ENCODE measurements at places on chromosomes 11 and 22.

- DNase-seq: no peak
Observed at GRCh38 chr11:117980720-117981119, 5.5 kb upstream of the IL10RA start.

GRCh38 chr11:69131121-69131566 lies 24.6 kb upstream of the SMIM38 start:
- no peak for DNase-seq

DNA sequence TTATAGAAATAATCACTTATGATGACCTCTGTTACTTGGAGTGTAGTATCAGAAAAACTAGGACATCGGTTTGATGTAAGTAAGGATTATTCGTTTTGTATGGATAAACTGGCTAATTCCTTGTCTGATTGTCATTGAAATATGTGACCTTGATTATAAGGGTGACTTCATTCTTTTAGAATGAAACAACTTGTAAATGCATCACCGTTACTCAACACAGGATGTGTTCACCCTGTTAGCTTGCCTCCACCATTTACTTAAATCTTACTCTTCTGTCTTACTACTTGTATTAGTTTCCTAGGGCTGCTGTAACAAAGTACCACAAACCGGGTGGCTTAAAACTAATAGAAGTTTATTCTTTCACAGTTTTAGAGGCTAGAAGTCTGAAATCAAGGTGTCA lies 7.9 kb downstream of the SFI1 start:
- DNase-seq: no peak

DNA sequence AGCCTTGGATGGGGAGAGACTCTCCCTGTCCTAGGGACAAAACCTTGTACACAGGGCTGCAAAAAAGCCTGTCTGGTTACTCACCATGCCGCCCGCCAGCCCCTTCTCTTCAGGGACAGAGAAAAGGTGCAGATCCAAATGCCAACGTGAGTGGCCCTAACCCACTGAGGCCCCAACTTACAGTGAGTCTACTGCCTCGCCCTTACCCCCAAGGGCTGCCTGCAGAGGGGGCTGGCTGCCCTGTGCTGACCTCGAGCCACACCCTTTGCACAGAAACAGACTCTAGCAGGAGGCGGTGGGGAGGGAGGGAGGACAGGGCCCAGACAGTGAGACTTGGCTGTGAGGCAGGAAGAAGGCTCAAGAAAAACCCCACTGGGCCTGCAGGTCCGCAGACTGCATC lies 13.6 kb upstream of the CHST1 start:
- no peak for DNase-seq

DNA sequence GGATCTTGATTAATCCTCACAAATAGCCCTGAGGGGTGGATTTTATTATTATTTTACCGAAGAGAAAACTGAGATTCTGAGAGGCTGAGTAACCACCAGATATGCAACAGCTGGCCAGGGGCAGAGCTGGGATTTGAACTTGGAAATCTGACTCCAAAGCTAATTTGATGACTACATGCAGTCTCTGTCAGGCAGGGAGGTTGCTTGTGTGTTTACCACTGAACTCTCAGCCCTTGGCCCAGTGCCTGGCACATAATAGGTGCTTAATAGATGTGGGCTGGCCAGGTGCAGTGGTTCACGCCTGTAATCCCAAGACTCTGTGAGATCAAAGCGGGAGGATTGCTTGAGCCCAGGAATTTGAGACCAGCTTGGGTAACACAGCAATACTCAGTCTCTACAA lies 121.7 kb upstream of the CRYBB3 start:
- no peak for DNase-seq

DNA sequence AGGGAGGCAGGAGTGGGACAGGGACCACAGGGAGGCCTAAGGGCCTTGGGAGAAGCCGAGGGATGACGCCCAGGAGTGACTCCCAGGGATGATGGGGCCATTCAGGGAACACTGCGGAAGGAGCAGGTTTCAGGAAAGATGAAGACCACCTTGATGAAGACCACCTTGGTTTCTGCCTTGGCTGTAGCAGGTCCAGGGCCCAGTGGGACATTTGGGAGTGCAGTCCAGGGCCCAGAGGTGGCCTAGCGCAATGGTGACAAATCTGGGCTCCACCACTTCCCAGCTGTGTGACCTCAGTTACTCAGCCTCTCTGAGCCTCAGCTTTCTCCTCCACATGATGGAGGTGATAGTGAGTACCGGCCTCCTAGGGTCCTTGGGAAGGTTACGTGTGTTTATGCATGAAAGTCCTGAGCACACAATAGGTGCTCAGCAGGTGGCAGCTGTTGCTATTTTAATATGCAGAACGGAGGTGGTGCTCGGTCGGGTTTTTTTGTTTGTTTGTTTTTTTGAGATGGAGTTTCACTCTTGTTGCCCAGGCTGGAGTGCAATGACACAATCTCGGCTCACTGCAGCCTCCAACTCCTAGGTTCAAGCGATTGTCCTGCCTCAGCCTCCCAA lies 770 bp downstream of the TSGA10IP start:
- DNase-seq: no peak

GRCh38 chr11:10824888-10825287 lies 16.2 kb upstream of the EIF4G2 start:
- DNase-seq: no peak

DNA sequence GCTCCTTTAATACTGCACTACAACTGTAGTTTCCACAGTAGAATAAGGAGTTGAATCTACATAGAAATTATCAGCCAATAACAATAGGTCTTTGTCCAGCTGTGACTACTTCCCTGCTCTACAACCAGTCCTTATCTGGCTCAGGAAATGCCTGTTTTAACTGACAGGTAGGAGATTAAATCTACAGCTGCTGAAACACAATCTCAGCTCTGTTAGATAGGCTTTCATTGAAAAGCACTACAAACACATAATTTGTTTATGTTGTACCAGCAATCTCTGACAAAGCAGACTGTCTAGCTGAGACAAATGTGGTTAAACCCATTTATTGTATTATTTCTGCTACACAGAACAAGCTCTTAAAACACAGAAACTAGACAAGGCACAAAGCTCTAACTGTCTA lies 230.0 kb downstream of the SOX6 start:
- DNase-seq: no peak

GRCh38 chr11:78567209-78567608 lies 7.5 kb downstream of the NARS2 start:
- DNase-seq: no peak

DNA sequence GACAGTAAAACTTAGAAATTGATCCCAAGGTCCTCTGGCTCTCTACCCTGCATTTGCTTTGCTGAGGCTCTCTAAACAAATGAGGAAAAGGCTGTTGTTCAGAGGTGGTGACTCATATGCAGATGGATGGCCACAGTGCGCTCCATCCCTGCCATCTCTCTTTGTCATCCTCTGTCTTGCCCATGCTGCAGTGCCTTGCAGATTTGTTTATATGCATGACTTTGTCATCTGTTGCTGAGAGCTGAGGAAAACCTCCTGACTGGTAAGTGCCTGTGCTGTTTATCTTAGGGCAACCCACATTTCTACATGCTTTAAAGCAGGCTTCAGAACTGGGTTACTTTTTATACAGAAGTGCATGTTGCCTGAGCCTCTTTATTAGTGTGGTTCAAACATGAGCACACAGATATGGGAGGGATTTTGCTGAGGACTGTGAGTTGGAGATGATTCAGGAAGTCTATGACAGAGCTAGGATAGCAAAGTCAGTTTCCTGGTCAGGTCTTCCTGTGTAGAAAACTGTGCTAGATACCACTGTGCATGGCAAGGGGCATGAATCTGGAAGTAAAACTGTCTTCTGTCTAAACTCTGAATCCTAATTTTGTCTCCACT lies 57.4 kb downstream of the JAM3 start:
- DNase-seq: no peak

DNA sequence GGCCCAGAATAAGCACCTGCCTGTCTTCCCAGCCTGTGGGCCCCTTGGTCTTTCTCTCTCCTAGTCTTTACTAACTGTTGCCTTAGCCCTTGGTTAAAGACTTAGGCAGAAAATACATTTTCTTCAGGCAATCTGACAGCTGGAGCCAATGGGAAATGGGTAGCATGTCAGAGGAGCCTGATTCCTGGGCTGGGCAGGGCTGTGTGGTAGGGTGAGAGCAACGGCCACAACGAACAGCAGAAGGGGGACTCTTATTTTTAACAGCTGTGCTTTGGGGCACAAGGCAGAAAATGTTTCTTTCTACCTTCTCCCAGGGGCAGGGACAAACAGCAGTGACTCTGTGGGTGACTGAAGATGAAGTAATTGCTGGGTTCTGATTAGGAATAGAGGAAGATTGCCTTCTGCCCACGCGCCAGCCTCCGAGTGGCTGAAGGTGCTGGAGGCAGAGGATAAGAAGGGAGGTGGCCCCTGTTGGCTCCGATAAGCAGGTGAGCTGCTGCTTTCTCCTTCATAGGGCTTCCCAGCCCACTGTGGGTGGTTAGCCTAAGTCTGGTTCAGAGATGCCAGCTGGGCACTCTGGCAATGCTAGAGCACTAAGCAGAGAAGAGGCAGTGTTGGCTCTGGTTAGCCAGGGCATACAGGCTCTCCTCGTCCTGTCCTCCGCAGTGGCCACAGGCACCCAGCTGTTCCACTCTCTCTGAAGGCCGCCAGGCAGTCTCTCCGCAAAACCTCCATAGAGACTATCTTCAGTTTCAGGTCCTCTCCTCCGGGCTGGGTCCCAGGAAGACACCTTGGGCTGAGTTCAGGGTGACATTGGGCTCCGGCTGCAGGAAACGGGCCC lies 1.5 kb downstream of the YPEL4 start:
- no peak for DNase-seq

- DNase-seq: peak; percentile 8
Observed at GRCh38 chr11:2097356-2097997, 41.7 kb downstream of the IGF2 start.

DNA sequence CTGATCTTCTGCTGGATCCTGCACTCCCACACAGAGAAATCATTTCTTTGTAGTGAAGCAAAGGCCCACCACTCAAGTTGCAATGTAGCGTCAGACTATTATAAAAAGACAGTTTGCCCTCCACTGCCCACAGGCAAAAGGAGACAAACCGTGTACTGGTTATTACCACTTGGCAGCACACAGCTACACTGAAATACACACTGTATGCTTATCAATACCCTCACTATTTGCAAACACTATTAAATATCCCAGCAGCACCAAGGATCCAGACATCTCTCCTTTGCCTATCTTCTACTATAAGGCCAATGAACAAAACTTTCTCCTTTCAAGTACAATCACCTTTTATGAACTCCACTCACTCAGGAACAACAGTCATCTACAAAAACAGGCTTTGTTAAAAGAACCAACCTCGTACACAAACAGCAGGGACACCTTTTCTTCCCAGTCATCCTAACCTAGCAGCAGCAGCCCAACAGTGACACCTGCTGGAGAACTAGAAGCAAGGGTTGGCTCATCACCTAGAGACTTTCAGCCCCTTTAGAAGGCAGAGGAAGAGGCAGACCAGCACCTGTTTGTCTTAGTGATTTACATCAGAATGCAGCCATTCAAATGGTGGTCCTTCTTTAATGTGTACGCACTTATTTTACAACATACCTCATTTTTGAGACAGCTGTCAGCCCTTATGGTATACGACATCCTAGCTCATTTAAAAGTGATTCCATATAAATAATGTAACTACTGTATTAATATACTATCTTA lies 56.1 kb downstream of the AMBRA1 start:
- DNase-seq: peak; percentile 57

DNA sequence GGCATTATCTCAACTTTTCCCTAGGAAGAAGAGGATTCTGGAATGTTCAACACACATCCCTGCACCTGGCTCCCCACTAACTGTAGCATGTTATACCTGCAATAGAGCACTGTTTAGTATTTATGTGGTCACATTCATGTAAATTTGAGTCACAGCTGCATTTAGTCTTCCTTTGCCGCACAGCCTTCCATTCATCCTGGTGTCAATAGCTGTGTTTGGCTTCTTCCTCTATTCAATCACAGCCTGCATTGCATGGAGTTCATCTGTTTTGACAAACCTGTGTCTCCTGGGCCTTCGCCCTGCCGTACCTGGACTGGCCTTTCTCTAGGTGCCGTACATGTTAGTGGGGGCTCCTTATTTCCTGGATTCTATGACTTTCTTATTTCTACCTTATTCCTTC lies 4.1 kb upstream of the C22orf39 start:
- no peak for DNase-seq

GRCh38 chr22:25111579-25112517 lies 87.8 kb upstream of the CRYBB3 start:
- no peak for DNase-seq

DNA sequence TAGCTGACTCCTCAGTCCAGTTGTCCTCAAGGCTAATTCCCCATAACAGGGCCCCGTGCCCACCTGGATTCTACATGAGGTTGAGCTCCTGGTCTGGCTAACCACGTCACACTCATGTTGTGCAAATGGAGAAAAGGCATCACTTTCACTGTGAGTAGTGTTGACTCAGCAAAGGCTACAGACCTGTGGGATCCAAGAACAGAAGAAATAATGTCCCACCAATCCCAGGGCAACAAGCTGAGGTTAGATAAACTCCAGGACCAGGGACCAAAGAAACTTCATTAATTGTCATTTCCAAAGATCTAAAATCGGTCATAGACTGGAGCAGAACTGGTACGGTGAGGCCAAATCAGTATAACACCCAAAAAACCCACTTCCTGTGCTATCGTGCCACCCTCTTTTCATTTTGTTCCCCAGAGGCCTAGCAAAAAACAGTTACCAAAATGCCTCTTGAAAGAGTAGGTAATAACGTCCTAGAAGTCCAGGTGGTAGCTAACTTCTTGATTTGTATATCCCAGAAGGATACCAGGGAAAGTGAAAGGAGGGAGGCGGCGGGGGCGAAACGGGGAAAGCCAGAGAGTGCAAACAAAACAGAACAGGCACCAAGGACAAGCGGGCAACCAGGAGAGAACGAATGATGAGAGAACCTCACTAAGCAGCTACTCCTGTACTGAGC lies 1.4 kb downstream of the PCSK7 start:
- DNase-seq: peak; percentile 57

- no peak for DNase-seq
Observed at GRCh38 chr11:14125529-14125928, 163.0 kb downstream of the SPON1 start.

GRCh38 chr22:50339945-50340879 lies 2.9 kb upstream of the PPP6R2 start:
- no peak for DNase-seq

DNA sequence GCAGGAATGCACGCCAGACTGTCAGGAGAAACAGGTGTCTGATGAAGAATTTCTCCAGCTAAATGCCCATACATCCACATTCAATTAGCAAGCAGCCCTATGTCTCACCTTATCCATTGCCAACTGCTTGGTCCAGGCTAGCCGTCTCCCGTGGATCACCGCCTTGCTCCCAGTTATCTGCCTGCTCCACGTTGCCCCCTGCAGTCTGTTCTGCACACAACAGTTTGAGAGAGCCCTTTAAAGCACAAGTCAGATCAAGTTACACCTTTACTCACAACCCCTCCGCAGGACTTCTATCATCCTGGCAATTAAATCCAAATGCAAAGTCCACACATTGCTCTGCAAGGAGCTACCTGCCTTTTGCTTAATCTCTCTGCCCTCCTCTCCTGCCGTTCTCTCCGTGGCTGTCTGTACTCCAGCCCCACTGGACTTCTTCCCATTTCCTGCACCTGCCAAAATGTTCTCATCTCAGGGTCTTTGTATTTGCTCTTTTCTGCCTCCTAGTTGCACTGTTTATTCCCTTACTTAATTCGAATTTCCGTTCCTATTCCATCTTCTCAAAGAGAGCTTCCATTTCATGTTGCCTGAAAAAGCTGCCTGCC lies 185.3 kb upstream of the LARGE1 start:
- peak; percentile 11 for DNase-seq

GRCh38 chr11:130725421-130726233 lies 190.7 kb downstream of the SNX19 start:
- no peak for DNase-seq
